ENCODE measurements at places on chromosomes 7 and 10. TPM values are rescaled to one million over a fixed set of nuclear protein-coding genes. Genes with fewer than 3 reads are reported as not detected.

GRCh38 chr10:24210501-24210900, 1.6 kb downstream of the KIAA1217 start:
- no peak for DNase-seq

GRCh38 chr7:45682358-45682735, 108.2 kb downstream of the ADCY1 start:
- DNase-seq, result no peak

GRCh38 chr7:46848944-46849343, 733.0 kb downstream of the TNS3 start:
- peak; percentile 13 for DNase-seq

CPED1 gene
- 0.19 TPM for polyA plus RNA-seq
